Right renal pelvis (tissue), 4 donors: ENCODE measurements at places on chromosomes 2 and 18.

DNA sequence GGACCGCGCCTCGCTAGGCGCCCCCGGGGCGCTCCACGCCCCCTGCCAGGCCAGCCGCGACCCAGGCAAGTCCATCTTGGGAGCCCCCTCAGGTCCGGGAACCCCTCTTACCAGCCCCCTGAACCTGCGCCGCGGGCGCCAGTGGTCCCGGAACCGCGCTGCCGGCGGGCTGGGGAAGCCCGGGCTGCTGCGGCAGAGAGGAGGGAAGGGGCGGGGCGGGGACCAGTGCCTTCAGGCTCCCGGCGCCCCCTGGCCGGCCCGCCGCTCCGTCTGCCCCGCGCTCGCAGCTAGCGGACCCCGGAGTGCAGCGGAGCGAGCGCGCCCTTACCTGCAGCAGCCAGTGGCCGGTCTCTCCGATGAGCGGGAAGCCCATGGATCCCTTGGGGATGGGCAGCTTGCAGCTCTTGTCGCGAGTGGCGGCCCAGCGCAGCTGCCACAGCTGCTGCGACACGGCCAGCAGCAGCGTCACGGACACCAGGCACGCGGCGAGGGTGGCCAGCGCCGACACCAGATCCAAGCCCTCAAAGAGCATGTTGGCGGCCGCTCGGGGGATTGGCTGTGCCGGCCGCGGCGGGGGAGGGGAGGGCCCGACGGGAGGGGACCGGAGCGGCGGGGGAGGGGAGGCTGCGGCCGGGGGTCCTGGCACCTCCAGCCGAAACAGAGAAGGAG, at the start of gene CYP26B1:
Gene CYP26B1, minus strand, starts transcription at position 560 of the 669 bp plus-strand sequence. Its CDS starts 28 bp downstream, at position 532.
- no peak for DNase-seq

GRCh38 chr2:101291973-101292372, 16.5 kb downstream of the RNF149 start:
- DNase-seq, result no peak

DNA sequence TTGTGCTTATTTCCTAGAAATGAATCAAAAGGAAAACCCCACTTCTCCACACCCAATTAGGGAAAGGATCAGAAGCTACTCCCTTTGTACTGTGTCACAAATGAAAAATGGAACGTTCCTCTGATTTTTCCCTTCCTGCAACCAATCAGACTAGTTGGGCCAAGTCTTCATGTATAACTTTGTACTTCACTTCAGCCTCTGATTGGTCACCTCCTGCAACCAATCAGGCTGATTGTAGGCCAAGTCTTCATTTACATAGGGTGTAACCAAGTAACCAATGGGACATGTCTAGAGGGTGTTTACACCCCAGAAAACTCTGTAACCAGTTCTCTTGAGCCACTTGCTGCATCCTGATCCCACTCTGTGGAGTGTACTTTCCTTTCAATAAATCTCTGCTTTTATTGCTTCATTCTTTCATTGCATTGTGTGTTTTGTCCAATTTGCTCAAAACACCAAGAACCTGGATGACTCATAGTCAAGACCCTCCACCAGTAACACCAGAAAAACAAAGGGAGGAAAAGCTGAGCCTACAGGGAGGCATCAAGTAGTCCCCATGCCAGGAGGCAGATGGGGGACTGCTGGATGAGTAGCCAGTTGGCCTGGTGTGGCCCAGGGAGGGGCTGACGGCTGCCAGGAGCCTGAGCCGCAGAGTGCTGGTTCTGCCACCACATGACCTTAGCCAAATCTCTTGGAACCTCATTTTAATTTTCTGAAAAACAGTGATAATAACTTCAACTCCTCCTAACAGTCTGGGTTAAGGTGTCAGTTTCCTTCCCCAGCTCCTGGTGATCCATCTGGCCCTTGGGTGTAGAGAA, 46.1 kb downstream of the SOWAHC start:
- no peak for DNase-seq

- no peak for DNase-seq
Measured at GRCh38 chr2:207505728-207506127, 24.0 kb upstream of the CREB1 start.

DNA sequence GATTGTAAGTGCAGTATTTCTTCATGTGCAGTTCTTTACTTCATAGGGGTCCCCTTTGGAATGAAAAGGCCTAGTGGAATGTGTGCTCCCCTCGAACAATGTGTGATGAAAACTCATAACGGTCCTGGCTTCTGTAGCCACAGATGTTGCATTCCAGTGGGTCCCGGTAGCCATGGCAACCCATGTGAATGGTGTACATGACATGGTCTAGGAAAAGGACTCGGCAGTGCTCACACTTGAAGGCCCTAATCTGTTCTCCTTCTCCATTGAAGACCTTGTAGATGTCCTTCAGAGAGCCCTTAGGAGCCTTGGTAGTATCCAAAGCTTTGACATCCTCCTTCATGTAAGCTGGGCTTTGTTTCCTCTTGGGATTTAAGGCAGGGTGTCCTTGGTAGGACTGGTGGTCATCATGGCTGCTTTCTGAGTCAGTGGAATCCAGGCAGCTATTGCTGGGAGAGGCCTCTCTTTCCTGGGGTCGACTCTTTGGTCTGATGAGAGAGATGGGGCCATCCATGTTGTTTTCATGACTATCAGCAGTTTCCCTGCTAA, 144.0 kb downstream of the IKZF2 start:
- no peak for DNase-seq

- DNase-seq, result no peak
Measured at GRCh38 chr2:70630761-70631160, 77.1 kb upstream of the TGFA start.

- DNase-seq, result no peak
Measured at GRCh38 chr18:8040021-8040420, 472.9 kb downstream of the PTPRM start.

GRCh38 chr2:120938045-120938771, 202.5 kb downstream of the GLI2 start:
- no peak for DNase-seq

- DNase-seq, result no peak
Measured at GRCh38 chr2:238774071-238774470, 73.8 kb upstream of the TWIST2 start.

GRCh38 chr2:221360742-221361141, 211.4 kb downstream of the EPHA4 start:
- DNase-seq, result no peak

- DNase-seq, result no peak
Measured at GRCh38 chr2:65429786-65430602, 2.4 kb downstream of the SPRED2 start.

GRCh38 chr18:55607773-55608172, 19.8 kb upstream of the TCF4 start:
- no peak for DNase-seq

DNA sequence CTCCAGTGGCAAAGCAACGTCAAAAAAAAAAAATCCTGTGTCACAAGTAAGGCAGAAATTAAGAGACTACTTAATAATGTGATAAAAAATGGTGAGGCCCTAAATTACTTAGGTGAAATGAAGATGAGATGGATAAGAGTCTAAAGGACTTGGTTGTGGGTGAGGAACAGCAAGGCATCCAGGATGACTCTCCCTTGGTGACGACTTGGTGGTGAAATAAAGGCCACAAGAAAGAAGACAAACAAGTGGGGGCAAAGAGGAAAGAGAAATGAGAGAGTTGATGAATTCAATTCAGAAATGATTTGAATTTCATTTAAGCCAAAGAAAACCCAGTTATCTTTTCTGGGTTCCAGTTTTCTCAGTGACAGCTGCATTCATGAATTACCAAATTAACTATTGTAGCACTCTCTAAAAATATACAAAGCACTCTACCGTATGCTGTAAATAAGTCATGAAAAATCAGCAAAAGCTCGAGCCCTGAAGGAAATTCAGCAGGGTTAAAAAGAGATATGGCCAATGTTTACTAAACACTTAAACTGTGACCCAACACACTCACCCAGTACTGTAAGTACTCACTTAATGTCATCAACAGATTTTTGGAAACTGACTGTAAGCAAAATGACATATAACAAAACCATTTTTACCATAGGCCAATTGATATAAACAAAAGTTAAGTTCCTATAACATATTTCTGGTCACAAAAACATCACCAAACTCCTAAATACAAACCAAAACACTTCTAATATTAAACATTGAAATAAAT, 1.4 kb downstream of the METTL8 start:
- DNase-seq, result no peak

GRCh38 chr2:66273933-66274490, 160.9 kb upstream of the MEIS1 start:
- no peak for DNase-seq

- DNase-seq, result no peak
Measured at GRCh38 chr2:40249577-40249976, 202.3 kb downstream of the SLC8A1 start.

DNA sequence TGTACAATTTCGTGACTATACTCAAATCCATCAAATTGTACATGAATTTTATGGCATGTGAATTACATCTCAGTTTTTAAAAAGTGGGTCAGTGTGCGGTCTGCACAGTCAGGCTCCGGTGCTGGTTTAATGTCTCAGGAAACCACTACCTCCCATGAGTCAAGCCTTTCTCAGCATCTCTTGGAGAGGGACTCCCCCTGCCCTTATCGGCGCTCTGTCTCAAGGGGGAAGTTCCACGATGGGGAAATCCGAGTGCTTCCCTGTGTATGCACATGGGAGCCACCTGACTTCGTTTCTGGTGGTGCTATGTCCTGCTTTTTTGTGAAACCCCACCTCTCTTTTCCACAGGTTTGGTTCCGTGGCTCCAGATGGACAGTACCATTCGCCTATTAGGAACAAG, 72.5 kb downstream of the ACOXL start:
- no peak for DNase-seq

DNA sequence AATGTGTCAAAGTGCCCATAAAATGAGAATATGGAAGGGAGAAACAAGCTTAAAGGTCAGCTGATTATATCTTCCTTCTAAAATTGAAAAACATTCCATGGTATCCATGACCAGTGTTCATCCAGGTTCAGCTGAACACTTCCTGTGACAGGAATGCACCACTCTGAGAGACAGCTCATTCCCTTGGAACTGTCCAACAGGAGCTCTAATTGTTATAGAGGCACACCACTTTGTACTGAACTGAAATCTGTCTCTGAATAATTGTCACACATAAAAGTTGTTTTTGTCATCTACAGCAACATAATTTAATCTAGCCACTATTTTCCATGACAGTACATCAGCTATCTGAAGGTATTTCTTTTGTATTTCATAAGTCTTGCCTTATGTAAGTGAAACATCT, 195.9 kb upstream of the ZNF804A start:
- DNase-seq, result no peak

DNA sequence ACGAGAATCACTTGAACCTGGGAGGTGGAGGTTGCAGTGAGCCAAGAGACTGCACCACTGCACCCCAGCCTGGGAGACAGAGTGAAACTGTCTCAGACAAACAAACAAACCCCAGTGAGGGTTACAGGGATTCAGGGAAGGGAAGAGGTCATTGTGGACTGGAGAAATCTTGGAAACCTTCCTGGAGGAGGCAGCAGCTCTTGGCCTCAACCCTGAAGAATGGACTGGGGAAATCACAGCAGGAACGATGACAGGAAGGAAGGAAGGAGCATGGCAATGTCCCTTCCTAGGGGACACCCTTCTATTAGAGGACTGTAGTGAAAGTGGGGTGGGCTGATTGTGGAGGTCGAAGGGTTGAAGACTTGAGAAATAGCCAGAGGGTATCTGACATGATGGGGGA, 72.5 kb downstream of the DNMT3A start:
- no peak for DNase-seq

- DNase-seq, result no peak
Measured at GRCh38 chr2:240232961-240233884, 92.8 kb upstream of the OTOS start.

DNA sequence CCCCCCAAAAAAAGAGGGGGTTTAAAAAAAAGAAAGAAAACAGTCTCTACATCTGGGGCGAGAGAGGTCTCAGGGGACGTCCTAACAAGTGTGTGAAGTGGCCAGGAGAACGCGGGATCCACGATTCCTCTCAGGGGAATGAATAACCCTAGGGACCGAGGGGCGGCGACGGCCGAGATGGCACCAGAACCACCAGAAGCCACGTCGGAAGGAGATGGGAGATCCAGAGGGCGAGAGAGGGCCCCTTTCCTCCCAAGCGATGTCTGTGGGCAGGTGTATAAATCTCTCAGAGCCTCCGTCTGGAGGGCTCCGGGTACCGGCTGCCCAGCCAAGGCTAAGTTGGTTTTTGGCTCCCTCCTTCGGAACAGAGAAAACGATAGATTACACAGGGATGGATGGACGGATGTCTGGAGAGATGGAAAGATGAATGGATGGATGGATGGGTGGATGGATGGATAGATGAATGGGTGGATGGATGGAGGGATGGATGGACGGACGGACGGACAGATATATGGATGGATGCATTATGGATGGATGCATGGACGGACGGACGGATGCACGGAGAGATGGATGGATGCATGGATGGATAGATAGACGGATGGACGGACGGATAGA, 1.7 kb downstream of the EPHA4 start:
- DNase-seq, result no peak

GRCh38 chr18:23870676-23871380, 143.7 kb upstream of the TTC39C start:
- DNase-seq, result no peak

DNA sequence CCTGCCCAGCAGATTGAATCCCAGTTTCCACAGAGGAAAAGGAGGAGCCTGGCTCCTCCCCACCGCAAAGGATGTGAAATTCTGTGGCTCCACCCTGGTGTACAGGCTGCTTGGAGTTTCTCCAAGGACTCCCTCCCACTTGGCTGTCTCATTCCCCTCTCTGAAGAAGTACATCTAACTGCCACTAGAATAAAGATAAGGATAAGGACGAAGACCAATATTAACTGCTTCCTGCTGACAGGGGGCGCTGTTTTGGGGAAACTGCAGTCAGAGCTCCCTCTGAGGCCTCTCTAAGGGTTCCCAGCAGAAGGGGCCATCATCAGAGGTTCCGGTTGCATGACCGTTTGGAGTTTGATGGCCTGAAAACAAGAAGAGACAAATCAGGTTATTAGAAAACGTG, 790.9 kb downstream of the CPS1 start:
- no peak for DNase-seq

- no peak for DNase-seq
Measured at GRCh38 chr18:23530195-23530594, 26.9 kb downstream of the RMC1 start.

GRCh38 chr2:173175222-173175621, 99.6 kb downstream of the MAP3K20 start:
- no peak for DNase-seq

DNA sequence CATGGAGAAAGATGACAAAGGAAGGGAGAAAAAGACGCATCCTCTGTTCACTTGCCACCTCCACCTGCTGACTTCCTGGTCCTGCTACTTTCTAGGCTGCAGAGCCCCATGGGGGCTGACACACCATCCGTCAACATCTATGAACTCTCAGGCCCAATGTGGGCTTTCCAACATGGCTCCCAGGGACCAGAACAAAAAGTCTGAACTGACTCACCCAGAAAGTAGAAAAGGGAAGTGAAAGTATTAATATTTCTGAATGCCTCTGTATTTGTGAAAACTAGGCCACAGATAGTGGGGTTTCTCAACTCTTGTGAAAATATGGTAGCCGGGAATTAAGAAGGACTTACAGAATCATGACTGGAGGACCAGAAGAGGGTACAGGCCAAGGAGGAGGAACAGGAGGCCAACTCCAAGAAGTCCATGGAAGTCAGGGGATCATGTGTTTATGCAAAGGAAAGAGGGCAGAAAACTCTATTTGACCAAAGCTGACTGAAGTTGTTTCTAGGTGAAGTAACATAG, 123.1 kb upstream of the CAB39 start:
- no peak for DNase-seq

- no peak for DNase-seq
Measured at GRCh38 chr2:38617301-38617700, 14.6 kb upstream of the HNRNPLL start.
